NCI-H526 (cell line): ENCODE measurements at places on chromosomes 16 and 17.

DNA sequence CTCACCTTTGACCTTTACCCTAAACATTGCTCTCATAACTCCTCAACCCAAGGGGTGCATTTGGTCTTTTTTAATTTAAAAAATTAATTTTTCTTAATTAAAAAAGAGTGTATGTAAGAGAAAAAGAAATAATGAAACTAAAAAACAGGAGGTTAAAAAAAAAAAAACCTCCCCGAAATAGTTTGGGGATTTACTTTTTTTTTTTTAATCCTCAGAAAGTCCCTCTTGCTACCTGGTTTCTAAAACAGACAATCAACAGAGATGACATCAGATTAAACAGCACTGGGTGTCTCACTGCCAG is 301.3 kb downstream of the SOX9 start:
- DNase-seq = no peak

GRCh38 chr16:48081656-48082055 is 74.1 kb downstream of the ABCC12 start:
- DNase-seq = no peak

- DNase-seq = no peak
Measured at GRCh38 chr17:33131620-33132019, 140.0 kb downstream of the SPACA3 start.

DNA sequence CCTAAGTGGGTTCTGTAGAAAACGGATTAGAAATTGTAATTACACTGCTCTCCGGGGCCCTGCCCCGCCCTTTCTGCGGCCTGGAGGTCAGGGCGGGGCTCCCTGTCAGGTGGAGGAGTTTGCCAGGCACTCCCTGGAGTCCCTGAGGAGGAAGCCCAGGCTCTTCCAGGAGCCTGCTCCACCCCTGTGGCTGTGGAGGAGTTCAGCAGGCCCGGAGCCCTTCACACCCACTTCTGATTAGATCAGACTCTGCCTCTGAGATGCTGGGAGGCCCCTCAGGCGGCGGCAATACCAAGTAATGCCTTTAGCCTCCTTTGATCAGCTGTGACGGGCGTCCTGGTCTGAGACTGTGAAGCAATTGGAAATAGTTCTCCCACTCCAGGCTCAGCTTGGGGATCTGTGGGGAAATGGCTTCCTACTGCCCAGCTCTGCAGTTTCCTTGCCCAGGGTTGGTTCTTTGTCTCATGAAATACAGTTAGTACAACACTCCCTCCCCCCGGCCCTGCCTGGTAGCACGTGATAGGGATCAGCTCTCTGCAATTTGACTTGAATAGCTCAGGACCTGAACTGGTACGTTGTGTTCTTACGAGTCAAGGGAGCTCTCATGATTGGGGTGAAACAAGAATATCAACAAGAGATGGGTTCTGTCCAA is 22.3 kb downstream of the BAIAP2 start:
- peak; percentile 45 for DNase-seq

- peak; percentile 23 for DNase-seq
Measured at GRCh38 chr17:40958086-40958953, 8.4 kb downstream of the KRT39 start.

- DNase-seq = no peak
Measured at GRCh38 chr16:81696166-81696960, 82.7 kb upstream of the PLCG2 start.

- no peak for DNase-seq
Measured at GRCh38 chr17:67837965-67838364, 12.7 kb downstream of the BPTF start.

- no peak for DNase-seq
Measured at GRCh38 chr16:31421587-31421986, 6.6 kb downstream of the COX6A2 start.

DNA sequence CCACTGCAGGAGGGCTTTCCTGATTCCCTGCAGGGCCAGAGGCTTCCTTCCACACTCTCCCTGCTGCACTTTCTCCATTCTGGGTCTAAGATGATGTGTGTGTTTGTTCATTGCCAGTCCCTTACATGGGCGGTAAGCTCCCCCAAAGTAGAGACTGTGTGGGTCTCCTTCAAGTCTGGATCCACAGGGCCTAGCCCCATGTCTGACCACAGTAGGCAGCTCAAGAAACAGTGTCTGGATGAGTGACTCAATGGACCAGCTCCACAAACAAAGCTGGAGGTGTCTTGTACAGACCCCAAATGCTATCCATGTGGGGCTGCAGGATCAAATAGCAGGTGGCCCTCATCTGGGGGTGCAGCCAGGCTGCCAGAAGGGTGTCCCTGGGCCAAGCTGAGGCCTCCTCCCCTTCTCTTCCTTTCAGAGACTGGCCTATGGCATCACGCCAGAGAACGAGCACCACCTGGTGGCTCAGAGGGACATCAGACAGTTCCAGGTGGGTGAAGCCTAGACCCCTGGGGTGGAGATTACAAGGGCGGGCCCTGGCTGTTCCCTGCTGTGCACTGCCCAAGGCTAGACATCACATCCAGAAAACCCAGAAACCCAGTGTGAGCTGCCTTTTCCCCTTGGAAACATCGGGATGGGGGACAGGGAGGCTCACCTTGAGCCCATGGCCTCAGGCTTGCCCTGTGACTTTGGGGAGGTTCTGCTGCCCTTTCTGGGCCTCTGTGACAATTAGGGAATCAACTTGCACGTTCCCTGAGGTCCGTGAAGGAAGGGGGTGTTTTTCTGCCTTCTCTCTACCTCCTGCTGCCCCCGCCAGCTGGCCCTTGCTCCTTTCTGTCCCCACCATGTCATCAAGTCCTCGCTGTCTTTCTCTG is 45.9 kb downstream of the SLC6A2 start:
- DNase-seq = no peak

DNA sequence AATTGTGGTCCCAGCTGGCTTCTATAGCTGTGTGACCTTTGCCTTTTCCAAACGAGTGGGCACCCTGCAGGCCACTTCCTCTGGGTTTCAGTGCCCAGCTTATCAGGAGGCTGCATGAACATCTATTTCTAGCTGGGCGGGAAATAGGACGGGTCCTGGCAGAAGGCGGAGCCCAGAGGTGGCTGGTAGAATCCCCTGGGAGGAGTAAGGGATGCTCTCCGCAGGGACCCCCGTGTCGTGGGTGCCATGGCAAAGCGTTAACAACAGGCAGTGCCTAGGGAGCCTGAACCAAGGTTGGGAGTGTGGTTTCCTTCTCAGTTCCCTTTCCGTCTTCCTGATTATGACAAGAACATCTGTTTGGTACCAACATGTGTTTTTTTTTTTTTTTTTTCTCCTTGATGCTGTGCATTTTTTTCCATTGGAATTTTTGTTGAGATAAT is 58.2 kb downstream of the PLCG2 start:
- DNase-seq = no peak

GRCh38 chr17:2357237-2357636 is 19.9 kb downstream of the SGSM2 start:
- no peak for DNase-seq

GRCh38 chr17:18314731-18315561 is at the start of the genes SMCR8 and TOP3A:
Gene SMCR8 (plus strand): TSS chr17:18315293. CDS start chr17:18315790, 497 bp downstream.
Gene TOP3A (minus strand): TSS chr17:18314994. CDS start chr17:18314778, 216 bp downstream.
- peak; percentile 96 for DNase-seq

GRCh38 chr17:77124192-77124889 is 16.4 kb upstream of the SEC14L1 start:
- DNase-seq = no peak

DNA sequence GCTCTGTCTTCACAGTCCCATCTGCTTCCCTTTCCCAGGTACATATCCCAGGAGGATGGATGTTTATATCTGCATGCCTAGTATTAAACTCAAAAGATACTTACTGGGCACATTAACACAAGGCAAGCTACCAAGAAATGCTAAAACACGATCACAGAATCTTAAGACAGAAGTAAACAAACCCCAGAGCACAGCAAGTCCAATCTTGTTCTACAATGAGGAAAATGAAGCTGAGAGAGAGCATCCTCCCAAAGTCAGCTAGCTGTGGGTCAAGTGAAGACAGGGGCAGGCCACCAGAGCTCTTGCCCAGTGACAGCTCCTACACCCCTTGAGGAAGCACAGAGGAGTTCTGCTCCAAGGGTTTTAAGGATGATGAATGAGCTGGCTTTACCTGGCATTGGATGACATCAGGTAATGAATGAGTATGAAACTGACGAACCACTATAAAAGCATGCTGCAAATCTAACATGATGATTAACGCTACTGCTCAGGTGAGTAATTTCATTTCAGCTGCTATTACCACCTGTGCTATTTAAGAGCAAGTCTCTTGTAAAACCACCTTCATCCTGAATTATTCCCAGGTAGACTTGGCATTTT is 20.3 kb downstream of the XPO6 start:
- DNase-seq = no peak

DNA sequence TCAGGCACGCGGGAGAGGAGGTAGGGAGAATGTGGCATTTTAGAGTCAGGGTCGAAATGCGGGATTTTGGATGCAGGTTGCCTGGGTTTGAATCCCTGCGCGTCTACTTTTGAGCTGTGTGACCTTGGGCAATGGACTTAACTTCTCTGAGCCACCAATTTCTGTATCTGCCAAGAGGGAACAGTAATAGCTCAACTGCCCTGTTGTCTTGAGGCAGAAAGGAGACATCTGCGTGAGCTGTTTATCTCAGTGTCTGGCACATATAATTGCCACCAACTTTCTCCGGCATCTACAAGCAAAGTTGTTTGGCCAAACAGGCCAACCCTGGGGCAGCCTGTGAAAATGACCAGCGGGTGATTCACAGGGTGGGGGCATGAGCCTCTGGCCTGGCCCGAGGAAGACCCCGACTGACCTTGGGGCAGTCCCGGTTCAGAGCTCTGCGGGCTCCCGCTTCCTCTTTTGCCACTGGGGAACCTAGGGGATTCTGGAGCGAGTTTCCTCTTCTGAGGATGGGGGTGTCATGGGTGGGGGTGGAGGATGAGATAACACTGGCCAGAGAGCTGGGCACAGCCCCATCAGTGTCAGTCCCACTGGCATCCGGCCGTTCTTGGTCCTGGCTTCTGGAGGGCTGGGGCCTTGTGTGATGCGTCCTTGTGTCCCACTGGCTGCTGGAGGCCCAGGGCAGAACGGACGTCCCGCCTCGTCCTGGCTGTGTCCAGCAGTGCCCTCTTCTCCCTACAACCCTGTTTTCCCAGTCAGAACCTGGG is 1.3 kb downstream of the SNN start:
- no peak for DNase-seq

DNA sequence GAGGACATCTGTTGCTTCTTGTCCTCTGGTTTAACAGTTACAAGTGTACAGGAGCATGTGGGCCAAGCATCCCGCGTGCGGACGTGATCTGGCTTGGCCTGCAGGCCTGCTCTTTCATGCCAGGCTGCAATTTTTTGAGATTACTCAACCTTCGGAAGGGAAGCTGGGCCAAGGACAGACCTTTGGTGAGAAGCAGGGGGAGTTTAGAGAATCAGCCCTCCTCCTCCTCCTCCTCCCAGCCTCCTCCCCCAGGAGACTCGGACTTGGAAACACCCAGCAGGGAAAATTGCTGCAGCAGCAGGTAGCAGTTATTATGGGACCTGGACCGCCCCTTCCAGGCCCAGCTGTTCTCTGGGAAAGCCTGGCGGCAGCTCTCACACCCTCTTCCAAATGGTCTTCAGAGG is 5.1 kb upstream of the KLHL36 start:
- DNase-seq = no peak

DNA sequence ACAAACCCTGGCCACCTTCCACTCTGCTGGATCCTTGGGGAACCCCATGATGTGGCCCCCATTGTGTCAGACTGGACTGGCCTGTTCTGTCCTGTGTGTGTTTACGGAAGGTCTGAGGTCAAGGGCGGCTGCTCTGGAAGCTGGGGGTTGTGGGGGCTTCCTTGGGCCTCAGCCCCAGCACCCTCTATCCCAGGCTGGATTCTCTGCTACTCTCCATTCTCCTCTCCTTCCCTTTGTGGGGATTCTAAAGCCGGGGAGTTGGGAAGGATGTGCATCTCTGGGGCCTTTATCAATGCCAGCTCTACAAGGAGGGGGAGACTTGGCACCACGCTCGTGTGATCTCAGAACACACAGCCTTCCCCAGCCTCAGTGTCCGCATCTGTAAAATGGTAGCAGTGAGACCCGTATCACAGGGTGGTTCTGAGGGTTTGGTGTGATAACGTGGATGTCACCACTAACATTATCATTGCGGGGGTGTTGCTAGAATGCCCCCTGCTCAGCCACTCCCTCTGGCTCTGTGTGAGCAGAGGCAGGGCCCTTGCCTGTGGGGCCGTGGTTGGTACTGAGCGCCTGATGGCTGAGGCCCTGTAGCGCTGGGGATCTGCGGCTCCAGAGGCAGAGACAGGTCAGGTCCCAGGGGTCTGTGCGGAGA is 18.1 kb downstream of the ADGRG1 start:
- no peak for DNase-seq

- DNase-seq = no peak
Measured at GRCh38 chr17:55811536-55811935, 60.7 kb downstream of the PCTP start.

DNA sequence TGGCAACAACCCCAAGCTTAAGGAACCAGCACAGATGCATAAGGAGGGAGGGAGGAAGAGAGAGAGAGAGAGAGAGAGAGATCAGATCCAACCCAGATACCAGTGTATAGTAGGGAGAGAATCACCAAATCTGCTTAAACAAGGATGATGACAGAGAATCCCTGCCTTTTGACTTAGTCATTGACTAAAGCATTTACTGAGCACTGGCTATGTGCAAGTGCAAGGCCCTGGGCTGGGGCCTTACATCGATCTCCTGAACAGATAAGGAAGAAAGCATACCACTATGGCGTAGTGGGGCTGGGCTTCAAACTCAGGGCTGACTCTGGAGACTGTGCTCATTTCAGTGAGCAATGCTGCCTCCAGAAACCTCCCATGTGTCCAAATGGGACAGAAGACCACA is 15.8 kb downstream of the TSNAXIP1 start:
- DNase-seq = no peak

- no peak for DNase-seq
Measured at GRCh38 chr17:43330876-43331639, 67.7 kb upstream of the ARL4D start.

- no peak for DNase-seq
Measured at GRCh38 chr16:48583075-48584065, 26.6 kb downstream of the N4BP1 start.

- DNase-seq = peak; percentile 87
Measured at GRCh38 chr17:48791128-48792032, 25.6 kb downstream of the TTLL6 start.

GRCh38 chr17:15452746-15453145 is 14.7 kb downstream of the CDRT4 start:
- DNase-seq = no peak

GRCh38 chr17:68321556-68321954 is 30.3 kb downstream of the ARSG start:
- no peak for DNase-seq

DNA sequence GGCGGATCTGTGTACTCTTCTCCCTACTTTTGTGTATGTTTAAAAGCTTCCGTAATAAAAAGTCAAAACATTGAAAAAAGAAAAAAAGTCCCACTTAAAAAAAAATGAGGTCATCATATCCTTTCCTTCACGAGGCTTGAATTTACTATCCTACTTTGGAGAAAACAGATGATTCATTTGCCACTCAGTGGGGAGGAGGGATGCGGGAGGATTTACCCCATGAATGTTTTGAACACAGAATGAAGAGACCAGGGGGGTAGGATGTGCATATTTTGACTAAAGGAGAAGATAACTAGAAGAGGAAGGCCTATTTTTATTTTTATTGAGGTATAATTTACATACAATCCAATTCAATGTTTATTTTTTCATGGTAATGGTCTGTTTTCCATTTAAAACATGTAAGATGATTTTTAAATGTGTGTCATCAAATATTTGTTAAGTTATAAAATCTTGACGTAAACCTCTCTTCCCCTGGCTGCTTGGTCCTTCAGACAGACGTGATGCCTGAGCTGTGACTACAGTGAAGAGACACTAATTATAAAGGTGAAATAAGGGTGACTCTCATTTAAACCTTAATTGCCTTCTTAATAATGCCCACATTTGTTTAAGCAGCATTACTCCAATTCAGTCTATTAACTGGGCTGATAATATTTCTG is 135.4 kb upstream of the AXIN2 start:
- DNase-seq = no peak

- no peak for DNase-seq
Measured at GRCh38 chr16:64809876-64810629, 311.8 kb downstream of the CDH11 start.
